ENCODE measurements at places on chromosomes 1 and 21.

DNA sequence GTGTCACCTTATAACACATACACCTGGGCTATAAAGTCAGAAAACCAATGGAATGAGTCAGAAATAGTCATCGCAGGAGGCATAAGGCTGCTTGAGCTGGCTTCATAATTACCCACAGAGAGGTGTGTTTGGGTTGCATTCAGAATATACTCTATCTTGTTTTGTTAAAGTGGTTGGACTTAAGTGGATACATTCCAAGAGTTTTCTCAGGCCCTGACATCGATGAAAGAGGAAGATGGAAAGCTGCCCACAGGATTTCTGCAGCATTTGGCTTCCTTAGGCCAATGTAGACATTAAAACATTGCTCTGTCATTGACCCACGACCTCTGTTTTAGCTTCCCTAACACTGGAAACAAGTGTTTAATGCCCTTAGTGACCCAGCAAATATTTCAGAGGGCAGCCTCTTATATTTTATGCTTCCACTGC is 18.6 kb upstream of the BCL10 start:
- DNase-seq, result no peak

DNA sequence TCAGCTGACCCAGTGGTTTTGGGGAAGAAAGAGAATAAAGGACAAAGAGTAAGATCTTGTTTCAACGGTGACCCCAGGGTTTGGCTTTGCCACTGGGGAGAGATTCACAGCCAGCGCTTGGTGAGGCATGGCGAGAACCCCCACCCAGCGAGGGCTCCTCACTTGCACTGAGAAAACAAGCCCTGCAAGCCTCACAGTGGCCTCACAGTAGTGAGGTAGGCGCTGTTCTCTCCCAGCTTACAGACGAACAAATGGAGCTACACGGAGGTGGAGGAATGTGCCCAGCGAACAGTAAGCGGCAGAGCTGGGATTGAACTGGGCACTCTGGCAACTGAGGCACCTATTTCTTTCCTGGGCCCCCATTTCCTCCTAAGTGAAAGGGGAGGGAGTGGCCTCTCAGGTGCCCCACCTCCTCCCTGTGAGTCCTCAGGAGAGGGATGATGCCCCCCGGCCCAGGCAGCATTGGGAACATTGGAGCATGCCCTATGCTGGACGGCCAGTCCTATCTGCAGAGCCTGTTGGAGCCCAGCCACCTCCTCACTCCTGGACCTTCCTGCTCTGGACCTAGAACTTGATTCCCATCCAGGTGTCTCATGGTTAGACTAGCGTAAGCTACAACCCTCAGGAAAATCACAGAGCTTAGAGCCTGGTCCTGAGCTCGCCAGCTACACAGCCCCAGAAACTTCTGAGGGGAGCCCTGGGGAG is 73.4 kb upstream of the EDN2 start:
- no peak for DNase-seq

DNA sequence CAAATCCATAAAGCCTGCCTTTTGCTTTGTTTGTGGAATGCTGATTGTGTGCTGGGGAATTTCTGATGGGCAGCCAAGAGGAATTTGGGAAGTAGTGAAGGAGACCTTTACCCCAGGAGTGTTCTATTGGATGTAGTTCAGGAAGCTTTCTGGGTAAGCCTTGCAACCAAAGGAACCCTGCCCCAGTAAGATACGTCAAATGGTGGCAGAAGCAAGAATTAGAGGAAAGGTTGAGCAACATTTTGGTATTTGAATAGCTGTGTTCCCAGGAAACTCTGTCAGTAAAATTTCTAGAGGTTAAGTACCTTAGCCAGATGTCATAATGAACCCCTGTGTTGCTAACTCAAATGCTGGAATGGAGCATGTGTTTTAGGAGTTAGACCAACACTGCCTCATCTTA is 6.4 kb downstream of the MGST3 start:
- DNase-seq, result no peak

DNA sequence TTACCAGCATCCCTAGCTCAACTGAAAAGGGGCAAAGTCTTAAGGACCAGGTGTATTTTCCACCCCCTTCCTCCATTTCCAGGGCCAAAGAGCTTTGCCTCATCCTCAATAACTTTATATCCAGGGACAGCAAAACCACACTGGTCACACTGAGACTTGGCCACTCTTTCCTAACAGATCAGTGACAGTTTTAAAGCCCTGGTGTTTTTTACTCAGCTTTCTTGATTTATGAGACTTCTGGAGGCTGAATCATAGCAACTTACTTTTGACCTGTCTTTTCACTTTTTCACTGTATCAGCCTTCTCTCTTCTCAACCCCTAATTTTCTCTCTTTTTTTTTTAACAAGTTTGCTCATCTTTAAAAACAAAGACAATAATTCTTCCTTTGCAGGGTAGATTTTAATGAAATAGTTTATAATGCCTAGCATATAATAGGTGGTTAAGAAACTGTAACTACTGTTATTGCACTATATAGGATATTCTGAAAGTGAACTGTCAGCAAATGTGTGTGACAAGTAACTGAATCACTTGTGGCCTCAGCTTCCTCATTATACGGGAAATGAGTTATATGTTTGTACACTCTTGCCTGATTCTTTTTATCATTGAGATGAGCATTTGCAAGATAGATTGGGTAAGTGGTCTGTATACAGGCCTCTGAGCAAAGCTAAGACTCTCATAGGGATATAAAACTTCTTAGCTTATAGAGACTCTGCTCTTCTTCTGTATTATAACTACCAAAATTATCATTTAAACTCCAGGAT is 19.7 kb upstream of the DYNLT5 start:
- no peak for DNase-seq

DNA sequence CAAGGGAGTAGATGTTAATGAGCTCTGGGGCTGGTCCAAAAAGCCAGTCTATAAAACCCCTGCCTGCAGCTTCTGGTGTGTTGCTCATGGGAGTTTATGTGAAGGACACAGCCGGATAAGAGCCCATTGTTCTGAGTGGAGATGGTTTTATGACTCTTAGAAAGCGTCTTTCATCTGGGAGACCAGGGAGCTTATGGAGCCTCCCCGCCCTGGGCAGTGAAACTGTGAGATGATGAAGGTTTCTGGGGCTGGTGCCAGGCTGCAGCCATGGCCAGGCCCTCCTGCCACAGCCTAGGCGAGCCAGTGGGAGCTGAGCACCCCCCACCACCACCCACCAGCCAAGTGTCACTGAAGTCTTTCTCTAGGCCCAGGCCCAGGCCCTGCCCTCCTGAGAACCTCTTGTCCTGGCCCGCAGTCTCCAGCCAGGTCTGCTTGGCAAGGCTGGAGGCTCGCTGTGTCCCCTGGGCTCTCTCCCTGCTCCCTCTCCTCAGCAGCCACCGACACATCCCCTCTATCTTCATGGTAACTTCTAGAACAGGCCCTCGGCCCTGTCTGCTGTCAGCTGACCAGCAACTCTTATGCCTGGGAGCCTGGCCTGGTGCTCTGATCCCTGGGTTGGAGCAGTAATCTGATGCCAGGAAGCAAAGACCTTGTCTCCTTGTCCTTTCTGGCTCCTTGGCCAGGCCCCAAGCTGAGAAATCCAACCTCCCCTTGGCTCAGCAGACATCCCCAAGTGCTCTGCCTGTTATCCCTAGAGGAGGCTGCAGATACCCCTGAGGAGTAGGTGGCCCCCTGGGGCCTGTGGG is 7.6 kb upstream of the ARHGEF10L start:
- DNase-seq, result no peak

GRCh38 chr1:118535901-118536300 is 350.9 kb upstream of the SPAG17 start:
- no peak for DNase-seq

DNA sequence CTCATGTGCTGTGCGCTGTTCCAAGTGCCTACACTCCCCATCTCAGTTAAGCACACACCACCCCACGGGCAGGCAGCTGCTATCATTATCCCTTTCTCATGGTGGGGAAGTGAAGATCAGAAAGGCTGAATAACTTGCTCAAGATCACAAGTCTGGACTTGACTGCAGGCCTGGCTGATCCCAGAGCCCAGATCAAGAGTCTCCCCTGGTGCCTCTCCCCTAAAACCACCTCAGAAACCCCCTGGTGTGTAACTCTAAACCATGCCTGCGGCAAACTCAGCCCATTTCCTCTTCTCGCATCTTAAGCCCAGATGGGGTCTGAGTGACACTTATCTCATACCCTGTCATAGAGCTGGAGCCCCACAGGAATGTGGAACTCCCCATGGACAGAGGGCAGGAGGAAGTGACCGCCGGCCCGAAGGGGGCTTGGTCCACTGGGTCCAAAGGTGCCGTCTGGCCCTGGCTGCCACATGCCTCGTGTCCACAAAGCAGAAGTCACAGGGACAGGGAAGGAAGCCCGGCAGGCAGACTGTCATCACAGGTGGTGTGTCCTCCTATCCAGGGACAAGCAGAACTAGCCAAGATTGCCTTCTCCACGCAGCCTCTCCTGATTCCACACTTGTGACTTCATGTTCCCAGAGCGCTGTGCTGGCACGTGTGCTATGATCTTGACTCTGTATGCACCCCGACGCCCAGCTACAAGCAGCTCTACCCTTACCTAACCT is 92.1 kb downstream of the SYF2 start:
- DNase-seq, result no peak

GRCh38 chr1:245156736-245157505 is 2.1 kb downstream of the KIF26B start:
- DNase-seq, result no peak

DNA sequence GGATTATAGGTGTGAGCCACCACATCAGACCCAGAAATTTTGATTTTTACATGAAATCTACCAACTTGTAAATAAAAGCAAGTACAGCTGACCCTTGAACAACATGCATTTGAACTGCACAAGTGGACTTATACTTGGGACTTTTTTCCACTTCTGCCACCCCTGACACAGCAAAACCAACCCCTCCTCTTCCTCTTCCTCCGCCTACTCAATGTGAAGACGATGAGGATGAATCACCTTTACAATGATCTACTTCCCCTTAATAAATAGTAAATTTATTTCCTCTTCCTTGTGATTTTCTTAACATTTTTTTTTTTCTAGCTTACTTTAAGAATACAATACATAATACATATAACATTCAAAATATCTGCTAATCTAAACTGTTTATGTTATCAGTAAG is 17.5 kb upstream of the YRDC start:
- no peak for DNase-seq

- DNase-seq, result no peak
Measured at GRCh38 chr1:64967381-64967780, 1.0 kb upstream of the JAK1 start.

- DNase-seq, result peak; percentile 14
Measured at GRCh38 chr1:111505641-111506119, 2.2 kb upstream of the ADORA3 start.

GRCh38 chr1:156828400-156829124 is 11.9 kb upstream of the SH2D2A start:
- no peak for DNase-seq

GRCh38 chr1:219066631-219067349 is 106.9 kb upstream of the LYPLAL1 start:
- no peak for DNase-seq

DNA sequence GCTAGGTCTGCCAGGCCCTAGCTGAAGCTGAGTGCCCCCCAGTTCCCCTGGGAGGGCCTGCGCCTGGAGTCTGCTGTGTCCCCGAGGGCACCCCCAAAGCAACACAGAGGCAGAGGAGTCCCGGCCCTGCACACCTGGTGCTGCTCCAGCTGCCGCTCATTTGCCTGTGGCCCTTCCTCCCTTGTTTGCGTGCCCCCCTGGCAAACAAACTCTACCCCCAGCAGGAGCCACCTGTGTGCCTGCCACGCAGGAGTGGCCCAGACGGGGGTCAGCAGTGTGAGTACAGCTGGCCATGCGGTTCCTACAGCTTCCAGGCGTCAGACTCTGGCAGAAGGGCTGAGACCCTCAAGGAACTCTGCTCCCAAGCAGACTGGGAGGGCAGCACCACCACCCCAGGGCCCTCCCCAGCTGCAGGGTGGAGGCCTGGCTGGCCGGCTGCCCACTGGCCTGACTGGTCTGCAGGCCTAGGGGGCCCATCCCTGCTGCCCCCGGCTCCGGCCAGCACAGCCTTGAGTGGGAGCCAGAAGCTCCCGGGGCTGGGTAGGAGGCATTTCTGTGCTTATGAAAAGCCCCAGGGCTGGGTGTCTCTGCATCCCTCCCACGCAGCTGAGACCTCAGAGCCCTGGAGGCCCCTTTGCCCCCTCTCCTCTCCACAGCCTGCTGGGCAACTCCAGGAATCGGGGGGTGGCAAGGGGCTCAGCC is 563 bp upstream of the TAS1R3 start:
- DNase-seq, result no peak

GRCh38 chr1:76871355-76871974 is 4.2 kb downstream of the ST6GALNAC5 start:
- no peak for DNase-seq

GRCh38 chr1:150798525-150798924 is 9.5 kb downstream of the CTSK start:
- no peak for DNase-seq

- DNase-seq, result no peak
Measured at GRCh38 chr1:53163291-53163768, 20.9 kb upstream of the SLC1A7 start.

DNA sequence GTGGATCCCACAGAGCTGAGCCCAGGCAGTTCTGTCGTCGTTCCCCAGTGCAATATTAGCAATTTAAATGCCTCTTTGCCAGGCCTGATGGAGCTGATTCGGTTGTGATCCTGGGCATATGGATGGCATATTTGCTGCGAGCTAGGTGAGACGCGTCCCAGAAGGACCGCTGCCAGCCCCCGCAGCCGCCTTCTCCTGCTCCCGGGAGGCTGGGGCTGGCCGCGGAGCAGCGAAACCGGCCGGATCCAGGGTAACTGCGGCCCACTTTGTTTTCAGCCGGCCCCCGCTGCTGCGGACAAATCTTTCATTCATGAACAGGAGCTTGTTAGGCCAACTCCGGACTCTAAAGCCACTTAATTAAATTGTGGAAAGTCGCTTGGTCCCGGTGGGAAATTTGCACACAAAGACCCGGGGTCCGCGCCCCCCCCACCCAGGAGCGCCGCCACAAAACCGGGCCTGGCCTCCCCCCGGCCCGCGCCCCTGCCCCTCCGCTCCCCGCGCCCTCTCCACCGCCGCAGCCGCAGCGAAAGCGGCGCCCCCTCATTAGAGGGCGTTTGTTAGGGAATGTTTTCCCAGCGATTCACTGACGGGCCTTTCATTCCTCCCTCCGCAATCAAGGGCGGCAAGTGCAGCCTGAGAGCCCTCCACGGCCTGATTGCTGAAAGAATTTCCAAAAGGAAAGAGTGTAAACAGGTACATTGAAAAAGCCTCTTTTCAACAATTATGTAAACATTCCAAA is 383.3 kb downstream of the RRAGC start:
- DNase-seq, result no peak

- DNase-seq, result peak; percentile 37
Measured at GRCh38 chr1:234125283-234125682, 220.8 kb downstream of the SLC35F3 start.

DNA sequence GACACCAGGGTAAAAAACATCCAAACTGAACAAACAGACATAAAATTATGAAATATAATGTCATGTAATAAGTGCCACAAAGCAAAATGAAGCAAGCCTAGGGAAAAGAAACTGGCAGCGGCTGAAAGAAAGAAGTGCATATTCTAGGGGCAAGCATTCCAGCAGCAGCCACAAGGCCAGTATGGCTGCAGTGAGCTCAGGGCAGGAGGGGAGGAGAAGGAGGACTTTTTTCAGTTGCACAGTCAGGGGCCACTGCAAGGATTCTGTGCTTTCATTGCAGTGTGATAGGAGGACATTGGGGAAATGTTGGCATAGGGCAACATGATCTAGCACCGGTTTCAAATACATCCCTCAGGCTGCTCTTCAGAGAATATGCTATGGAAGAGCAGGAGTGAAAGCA is 263.8 kb downstream of the NEGR1 start:
- DNase-seq, result no peak

- DNase-seq, result no peak
Measured at GRCh38 chr1:212591922-212592321, 16.6 kb upstream of the ATF3 start.
